ENCODE measurements at places on chromosomes 1 and 21. TPM values are rescaled to one million over a fixed set of nuclear protein-coding genes. Genes with fewer than 3 reads are reported as not detected.

GRCh38 chr1:22761101-22761500 lies 50.5 kb downstream of the EPHB2 start:
- no peak overlapping the region for H3K27ac ChIP-seq
- H3K4me1 ChIP-seq, result no peaks in the 10 kb centered on the region
- H3K36me3 ChIP-seq, result no peaks in the 10 kb centered on the region
- H3K27me3 ChIP-seq, result peaks cover 2% of the 10 kb centered on the region

GRCh38 chr1:178438432-178438831 lies 58.3 kb downstream of the CLEC20A start:
- H3K36me3 ChIP-seq, result no peaks in the 10 kb centered on the region
- H3K4me1 ChIP-seq, result no peaks in the 10 kb centered on the region
- no peak overlapping the region for H3K4me3 ChIP-seq
- DNase-seq, result no peak
- no peak overlapping the region for H3K27ac ChIP-seq
- H3K27me3 ChIP-seq, result no peaks in the 10 kb centered on the region

The LHX8 gene
- not detected for total RNA-seq

The RNU1-4 gene
- total RNA-seq, result 2,178 TPM

The DMRTA2 gene
- total RNA-seq, result not detected

The PRELP gene
- not detected for total RNA-seq

The OR2W3 gene
- total RNA-seq, result 0.22 TPM

The LCE2A gene
- not detected for total RNA-seq

All from activated T-helper 1 cell treated with anti-CD3 and anti-CD28 coated beads, Interleukin-12 subunit alpha, Interleukin-12 subunit beta, Interleukin-2, Interleukin-4 antibody, amounts not matched to agents 30 ng/mL and 10 ng/mL and 1 ng/mL, durations not matched to agents 14 hours and 24 hours and 36 hours (primary cell).